Breast epithelium (tissue), 4 donors: ENCODE measurements at places on chromosomes 2 and 18. TPM values are rescaled to one million over a fixed set of nuclear protein-coding genes. Genes with fewer than 3 reads are reported as not detected.

- no peaks in the 10 kb centered on the region for H3K27me3 ChIP-seq
- H3K36me3 ChIP-seq: no peaks in the 10 kb centered on the region
- peak overlapping the region; percentile 72 for H3K27ac ChIP-seq
- peaks cover 3% of the 10 kb centered on the region for H3K4me1 ChIP-seq
- no peak overlapping the region for H3K4me3 ChIP-seq
Measured at GRCh38 chr18:9685615-9685890, 22.5 kb upstream of the RAB31 start.

GRCh38 chr2:19478409-19478808, 120.0 kb upstream of the OSR1 start:
- no peaks in the 10 kb centered on the region for H3K27me3 ChIP-seq
- no peaks in the 10 kb centered on the region for H3K4me1 ChIP-seq
- no peak for DNase-seq
- H3K36me3 ChIP-seq: no peaks in the 10 kb centered on the region
- H3K27ac ChIP-seq: no peak overlapping the region

GRCh38 chr2:71804281-71804751, 343.3 kb downstream of the CYP26B1 start:
- no peak for DNase-seq
- no peak overlapping the region for H3K4me3 ChIP-seq
- H3K27ac ChIP-seq: no peak overlapping the region
- H3K36me3 ChIP-seq: no peaks in the 10 kb centered on the region
- no peaks in the 10 kb centered on the region for H3K27me3 ChIP-seq
- H3K4me1 ChIP-seq: no peaks in the 10 kb centered on the region

DNA sequence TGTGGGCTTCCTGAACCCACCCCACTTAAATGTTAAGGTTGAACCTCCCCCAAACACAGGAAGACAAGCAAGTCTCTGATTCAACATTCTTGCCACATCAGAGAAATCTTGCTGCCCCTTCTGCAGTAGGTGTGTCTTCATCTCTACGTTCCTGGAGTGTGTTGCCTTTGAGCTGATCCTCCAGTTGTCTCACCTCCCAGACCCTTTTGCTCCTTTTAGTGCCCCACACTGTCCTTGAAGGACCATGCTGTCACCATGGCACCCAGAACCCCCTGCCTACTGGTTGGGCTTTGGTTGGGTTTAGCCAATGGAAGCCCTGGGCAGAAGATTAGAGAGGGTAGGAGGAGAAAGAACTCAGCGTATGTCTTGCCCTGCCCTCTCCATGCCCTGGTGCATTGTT, 10.7 kb downstream of the CAB39 start:
- H3K4me1 ChIP-seq: no peaks in the 10 kb centered on the region
- H3K27ac ChIP-seq: no peak overlapping the region
- H3K27me3 ChIP-seq: no peaks in the 10 kb centered on the region
- no peaks in the 10 kb centered on the region for H3K36me3 ChIP-seq

DNA sequence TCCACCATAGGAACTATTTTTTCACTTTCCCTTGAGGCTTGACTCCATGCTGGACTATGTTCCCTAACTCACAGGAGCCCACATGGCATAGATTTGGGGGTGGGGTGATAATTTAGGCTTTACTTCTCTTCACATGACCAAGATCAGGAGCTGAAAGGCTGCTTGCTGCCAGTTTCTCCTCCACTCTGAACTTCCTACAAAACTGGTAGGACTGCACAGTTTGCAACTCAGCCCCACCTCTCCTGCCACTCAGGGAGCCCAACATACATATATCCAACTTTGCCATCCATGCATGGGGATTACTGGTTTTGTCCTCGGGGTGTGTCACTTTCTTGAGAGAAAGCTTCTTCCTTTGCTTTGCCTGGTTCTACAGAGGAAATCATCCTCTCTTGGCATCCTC, 14.2 kb downstream of the INO80D start:
- H3K4me1 ChIP-seq: no peaks in the 10 kb centered on the region
- DNase-seq: no peak
- no peak overlapping the region for H3K27ac ChIP-seq

DNA sequence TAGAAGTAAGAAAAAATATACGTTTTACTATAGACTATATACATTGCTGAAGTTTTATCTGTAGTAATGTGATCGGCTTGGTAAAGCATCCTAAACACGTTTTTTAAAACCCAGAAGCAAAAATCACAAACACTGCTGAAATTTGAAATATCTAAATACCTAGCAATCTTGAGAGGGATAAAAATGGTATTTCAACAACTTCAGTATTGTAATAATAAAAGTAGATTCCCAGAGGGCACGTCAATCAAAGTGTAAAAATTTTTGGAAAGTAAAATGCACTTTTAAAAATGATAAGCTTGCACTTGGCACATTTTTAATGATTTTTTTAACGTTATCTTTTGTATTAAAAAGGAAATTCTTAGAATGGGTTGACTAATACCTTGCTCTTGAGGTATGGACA, 1.6 kb downstream of the ZC3H6 start:
- H3K4me1 ChIP-seq: no peaks in the 10 kb centered on the region
- H3K27me3 ChIP-seq: no peaks in the 10 kb centered on the region
- H3K36me3 ChIP-seq: no peaks in the 10 kb centered on the region
- no peak overlapping the region for H3K4me3 ChIP-seq

GRCh38 chr2:102708847-102709559, 52.8 kb upstream of the TMEM182 start:
- H3K4me1 ChIP-seq: no peaks in the 10 kb centered on the region
- H3K27me3 ChIP-seq: no peaks in the 10 kb centered on the region
- DNase-seq: no peak
- H3K27ac ChIP-seq: no peak overlapping the region

DNA sequence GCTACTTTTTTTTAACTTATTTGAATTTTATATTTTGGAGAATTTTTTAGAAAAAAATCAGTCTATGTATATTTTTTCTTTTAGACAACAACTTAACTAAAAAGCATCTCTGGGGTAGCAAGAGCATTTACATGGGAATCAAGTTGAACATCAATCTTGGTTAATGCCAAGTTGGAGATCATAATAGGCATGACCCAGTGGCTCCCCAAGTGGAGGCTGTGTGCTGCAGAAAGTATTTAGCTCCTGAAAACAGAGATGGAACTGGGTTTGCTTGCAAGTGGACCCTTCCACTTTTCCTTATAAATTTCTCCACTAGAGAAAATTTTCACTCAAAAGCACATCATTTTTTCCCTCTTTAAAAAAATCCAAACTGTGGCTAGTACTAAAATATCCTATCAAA, 23.9 kb upstream of the CAVIN2 start:
- H3K36me3 ChIP-seq: no peaks in the 10 kb centered on the region
- no peak overlapping the region for H3K27ac ChIP-seq
- H3K4me3 ChIP-seq: no peak overlapping the region
- no peak for DNase-seq

GRCh38 chr2:147137711-147138110, 707.1 kb upstream of the ACVR2A start:
- DNase-seq: no peak
- no peaks in the 10 kb centered on the region for H3K36me3 ChIP-seq
- H3K27me3 ChIP-seq: no peaks in the 10 kb centered on the region
- no peak overlapping the region for H3K27ac ChIP-seq

DNA sequence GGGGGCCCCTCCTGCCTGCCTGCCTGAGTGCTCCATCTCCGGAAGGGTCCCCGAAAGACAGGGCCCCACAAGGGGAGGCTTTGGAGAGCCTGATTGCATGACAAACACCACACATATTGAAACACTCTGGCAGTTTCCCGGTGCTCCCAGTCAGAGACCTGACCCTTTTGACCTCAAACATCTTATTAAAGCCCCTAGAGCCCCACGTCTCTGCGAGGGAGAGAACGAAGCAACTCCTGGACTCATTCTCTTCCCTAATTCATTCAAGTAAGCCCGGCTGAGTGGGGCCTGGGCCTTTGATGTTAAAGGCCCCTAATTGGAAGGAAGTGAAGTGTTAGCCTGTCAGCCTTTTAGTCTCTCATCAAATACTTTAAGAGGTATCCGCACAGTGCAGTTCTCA, 335.6 kb downstream of the CYRIA start:
- H3K36me3 ChIP-seq: no peaks in the 10 kb centered on the region
- no peak overlapping the region for H3K27ac ChIP-seq
- H3K4me1 ChIP-seq: no peaks in the 10 kb centered on the region

DNA sequence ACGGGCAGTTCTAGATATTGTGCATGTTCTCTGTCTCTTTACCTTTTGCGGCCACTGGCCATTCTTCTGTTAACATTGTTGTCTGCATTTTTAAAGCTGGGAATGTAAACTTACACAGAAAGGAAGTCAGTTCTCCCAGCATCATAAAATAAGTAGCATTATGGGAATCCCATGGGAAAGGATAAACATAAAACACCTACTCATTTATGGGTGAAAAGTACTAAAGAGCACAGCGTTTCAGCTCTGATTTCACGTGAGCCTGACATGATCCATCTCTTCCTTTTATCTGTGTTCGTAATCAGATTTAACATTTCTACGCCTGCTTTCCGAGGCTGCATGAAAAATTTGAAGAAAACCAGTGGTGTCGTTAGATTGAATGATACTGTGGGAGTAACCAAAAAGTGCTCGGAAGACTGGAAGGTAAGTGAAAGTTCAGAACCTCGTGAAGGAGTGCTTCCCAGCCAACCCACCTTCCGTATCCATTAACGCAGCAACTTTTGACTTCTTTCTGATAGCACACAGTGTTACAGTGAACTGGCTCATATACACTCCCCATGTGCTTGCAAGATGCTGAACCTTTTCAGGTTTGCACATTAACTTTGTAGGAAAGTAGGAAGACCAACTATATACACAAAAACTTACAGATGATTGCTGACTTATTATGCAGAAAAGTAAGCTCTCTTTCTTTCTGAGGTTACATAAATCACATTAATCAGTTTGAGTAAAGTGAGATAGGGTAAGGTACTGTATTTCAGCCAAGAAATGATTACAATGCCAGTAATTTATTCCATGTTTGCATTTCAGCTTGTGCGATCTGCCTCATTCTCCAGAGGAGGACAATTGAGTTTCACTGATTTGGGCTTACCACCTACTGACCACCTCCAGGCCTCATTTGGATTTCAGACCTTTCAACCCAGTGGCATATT, 86.5 kb upstream of the TTC39C start:
- H3K27ac ChIP-seq: no peak overlapping the region
- H3K36me3 ChIP-seq: no peaks in the 10 kb centered on the region
- DNase-seq: no peak
- H3K4me3 ChIP-seq: no peak overlapping the region

DNA sequence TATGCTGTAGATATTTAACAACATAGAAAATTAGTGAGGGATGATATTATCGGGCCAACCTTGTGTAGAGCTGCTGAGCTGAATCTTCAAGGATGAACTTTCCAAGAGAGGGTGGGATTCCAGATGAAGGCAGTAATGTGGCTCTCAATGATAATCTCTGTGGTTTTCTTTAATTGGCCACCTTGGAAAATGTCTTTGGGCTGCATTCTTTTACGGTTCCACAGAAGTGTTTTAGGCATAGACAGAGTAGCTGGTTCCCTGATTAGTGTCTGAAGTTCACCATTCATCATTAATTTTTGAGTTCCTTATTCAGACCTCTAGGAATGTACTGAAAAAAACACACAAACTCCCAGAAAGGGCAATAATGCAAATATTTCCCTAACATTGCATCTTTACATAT, 1566.9 kb upstream of the PIK3C3 start:
- H3K36me3 ChIP-seq: no peaks in the 10 kb centered on the region
- H3K27me3 ChIP-seq: no peaks in the 10 kb centered on the region
- no peaks in the 10 kb centered on the region for H3K4me1 ChIP-seq
- H3K27ac ChIP-seq: no peak overlapping the region

- no peaks in the 10 kb centered on the region for H3K4me1 ChIP-seq
- DNase-seq: no peak
Measured at GRCh38 chr18:30568333-30568732, 474.2 kb downstream of the DSC3 start.

GRCh38 chr18:13684546-13684945, 41.8 kb downstream of the FAM210A start:
- H3K4me1 ChIP-seq: no peaks in the 10 kb centered on the region
- H3K27ac ChIP-seq: no peak overlapping the region
- H3K27me3 ChIP-seq: no peaks in the 10 kb centered on the region
- H3K36me3 ChIP-seq: no peaks in the 10 kb centered on the region
- no peak for DNase-seq
- H3K4me3 ChIP-seq: no peak overlapping the region

DNA sequence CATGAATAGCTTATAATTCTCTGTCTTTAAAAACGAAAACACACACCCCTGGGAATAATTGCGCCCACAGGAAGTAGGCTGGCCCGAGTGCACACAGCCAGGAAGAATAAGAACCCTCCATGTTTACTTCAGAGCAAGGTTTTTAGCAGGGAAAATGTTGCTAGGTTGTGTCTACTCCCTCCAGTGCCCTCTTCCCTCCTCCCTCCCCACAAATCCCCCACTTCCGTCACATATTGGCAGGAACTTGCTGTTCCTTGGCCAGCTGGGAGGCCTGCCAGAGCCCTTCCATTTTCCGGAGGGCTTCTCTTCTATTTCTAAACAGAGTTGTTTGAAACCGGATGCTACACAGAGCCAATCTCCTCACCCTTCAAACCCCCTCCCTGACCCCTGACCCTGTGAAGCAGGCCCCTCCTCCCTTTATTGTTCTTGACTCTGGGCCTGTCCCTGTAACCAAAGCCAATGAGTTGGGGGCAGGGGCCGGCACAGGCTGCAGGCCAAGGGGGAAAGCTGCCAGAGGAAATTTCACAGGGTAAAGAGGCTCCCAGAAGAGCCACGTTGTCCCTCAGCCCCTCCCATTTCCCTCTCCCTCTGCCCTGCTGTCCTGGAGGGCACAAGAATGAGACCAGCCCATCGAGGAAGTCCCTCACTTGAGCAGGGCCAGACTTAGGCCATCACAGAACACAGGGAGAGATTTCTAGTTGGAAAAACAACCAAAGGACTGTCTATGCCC, 49.8 kb upstream of the LGALSL start:
- no peaks in the 10 kb centered on the region for H3K27me3 ChIP-seq
- H3K4me1 ChIP-seq: no peaks in the 10 kb centered on the region
- H3K27ac ChIP-seq: peak overlapping the region; percentile 78
- peak; percentile 53 for DNase-seq
- no peaks in the 10 kb centered on the region for H3K36me3 ChIP-seq

DNA sequence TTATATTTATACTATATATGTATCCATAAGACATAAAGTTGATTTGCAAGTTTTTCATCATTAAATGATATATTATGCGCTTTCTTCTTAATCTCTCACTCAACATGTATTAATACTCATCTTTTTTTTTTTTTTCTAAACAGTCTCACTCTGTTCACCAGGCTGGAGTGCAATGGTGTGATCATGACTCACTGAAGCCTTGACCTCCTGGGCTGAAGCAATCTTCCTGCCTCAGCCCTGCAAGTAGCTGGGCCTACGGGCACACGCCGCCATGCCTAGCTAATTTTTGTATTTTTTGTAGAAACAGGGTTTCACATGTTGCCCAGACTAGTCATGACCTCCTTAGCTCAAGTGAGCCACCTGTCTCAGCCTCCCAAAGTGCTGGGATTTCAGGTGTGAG, 51.4 kb upstream of the MAP4K3 start:
- no peak overlapping the region for H3K4me3 ChIP-seq
- no peaks in the 10 kb centered on the region for H3K27me3 ChIP-seq
- H3K36me3 ChIP-seq: no peaks in the 10 kb centered on the region

The C18orf54 gene
- 2.3 TPM for total RNA-seq

The GKN2 gene
- total RNA-seq: not detected

The COL4A3 gene
- total RNA-seq: 3.3 TPM

The HOXD9 gene
- total RNA-seq: 17.0 TPM
